ENCODE measurements at places on chromosomes 4 and X. TPM values are rescaled to one million over a fixed set of nuclear protein-coding genes. Genes with fewer than 3 reads are reported as not detected.
A peak's percentile ranks its signal among the peaks of the same experiment; 100 is the strongest.

UGT2A1 gene
- total RNA-seq: not detected

GRCh38 chr4:186104890-186105646 is 564 bp downstream of the FAM149A start:
- DNase-seq: no peak

GRCh38 chr4:54662901-54663585 is 5.3 kb downstream of the KIT start:
- no peak for DNase-seq

DNA sequence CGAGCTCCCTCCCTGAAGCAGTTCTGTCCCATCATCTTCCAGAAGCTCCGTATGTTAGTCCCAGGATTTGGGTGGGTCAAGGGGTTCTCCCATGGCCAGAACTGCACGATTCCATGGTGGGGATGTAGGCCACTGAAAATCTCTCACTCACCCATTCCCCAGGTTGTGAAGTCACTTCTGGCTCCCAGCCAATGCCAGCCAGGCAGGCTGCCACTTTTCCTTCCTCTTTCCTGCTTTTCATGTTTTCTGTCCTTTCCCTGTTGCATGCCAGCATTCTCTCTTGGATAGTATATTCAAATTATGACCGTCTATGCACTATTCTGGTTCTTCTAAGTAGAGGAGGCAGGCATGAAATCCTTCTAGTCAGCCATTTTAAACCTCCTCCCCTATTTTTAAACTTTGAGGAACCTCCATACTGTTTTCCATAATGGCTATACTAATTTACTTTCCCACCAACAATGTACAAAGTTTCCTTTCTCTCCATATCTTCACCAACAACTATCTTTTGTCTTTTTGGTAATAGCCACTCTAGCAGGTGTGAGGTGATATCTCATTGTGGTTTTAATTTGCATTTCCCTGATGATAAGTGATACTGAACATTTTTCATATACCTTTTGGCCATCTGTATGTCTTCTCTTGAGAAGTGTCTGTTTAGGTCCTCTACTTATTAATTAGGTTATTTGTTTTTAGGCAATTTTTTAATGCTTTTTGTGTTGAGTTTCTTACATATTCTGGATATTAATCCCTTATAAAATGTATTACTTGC is 182.1 kb upstream of the TET2 start:
- no peak for DNase-seq

GRCh38 chr4:4899202-4899925 is 39.9 kb downstream of the MSX1 start:
- no peak for DNase-seq

GRCh38 chrX:5672099-5672498 is 556.6 kb downstream of the NLGN4X start:
- DNase-seq: no peak

GRCh38 chr4:106334741-106335470 is 18.6 kb downstream of the AIMP1 start:
- no peak for DNase-seq

DNA sequence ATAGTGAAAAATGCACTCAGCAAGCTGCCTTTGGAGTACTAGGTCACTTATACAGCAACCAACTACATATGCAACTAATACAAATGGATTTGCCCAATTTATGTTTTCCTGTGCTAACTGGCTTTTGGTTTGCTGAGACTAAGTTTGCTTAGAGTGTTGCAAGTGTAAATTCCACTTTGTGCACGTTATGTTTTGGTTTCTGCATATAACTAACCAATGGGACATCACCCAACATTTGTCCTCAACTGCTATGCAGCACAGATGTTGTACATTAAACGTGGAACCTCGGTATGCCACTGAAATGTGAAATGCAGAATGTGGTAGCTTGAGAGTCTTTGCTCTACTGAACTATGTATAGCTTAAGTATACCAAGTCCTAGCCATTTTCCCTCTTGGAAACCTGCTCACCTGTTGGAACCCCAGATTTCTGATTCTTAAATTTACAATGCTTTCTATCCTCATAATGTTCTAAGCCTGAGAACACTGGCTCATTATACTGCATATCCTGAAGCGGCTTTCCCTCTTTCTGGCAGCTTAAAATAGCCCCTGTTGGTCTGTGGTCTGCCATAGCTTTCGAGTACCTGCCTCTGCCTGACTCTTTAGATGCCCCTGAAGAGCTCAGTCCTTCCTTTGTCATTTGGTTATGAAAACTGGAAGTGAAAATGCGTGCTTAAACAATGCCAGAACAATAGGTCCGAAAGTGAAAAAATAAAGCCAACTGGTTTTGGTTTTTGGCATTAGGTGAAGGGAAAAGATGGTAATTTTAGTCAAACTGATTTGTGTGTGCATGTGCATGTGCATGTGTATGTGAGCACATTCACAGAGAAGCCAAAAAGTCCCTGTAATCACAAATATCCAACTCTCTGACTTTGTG is 158.0 kb downstream of the SH2D1A start:
- DNase-seq: no peak

- DNase-seq: no peak
Observed at GRCh38 chrX:136034668-136035067, 49.4 kb downstream of the SLC9A6 start.

GRCh38 chrX:18722500-18723071 is 15.1 kb downstream of the PPEF1 start:
- DNase-seq: no peak

GRCh38 chr4:10416441-10416840 is 40.8 kb downstream of the ZNF518B start:
- no peak for DNase-seq

GRCh38 chrX:136847874-136848273 is 32.7 kb downstream of the RBMX start:
- no peak for DNase-seq

GRCh38 chr4:128282516-128282915 is 5.1 kb downstream of the PGRMC2 start:
- no peak for DNase-seq

GRCh38 chr4:27684610-27685011 is 824.0 kb downstream of the STIM2 start:
- DNase-seq: peak; percentile 71

- DNase-seq: no peak
Observed at GRCh38 chrX:18888281-18888680, 95.6 kb downstream of the PHKA2 start.

DNA sequence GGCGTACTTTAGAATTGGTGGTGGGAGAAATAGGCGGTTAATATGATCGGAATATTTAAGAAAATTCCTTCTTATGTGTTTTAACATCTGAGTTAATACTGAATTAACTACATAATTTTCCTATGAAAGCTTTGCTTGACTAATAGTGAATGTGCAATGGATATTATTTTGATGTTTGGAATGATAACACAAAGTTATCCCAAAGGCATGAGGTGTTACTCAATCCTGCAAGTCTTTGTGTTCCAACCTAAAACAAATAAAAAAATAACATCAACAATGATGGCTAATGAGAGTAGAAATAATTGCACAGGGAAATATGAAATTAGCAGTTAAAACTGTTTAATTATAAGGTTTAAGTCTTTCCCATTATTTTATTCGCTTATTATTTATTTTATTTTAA is 183.6 kb upstream of the ARSJ start:
- no peak for DNase-seq

DNA sequence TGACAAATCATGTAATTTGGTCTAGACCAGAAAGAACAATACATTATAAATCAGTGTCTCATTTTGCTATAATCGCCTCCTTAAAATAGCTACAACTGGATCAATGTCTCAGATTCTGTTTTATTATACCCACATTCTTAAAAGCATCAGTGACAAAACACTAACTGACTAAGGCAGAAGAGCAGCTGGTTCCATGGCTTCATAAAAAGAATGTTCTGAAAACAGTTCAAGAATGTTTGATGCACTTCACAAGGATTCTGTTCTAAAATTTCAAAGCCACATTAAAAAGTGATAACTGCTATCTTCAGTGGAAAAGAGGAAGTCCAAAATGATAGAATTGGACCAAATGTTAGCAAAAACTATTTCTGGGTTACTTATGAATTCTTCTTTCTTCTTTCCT is 69.8 kb downstream of the COL25A1 start:
- DNase-seq: no peak

DNA sequence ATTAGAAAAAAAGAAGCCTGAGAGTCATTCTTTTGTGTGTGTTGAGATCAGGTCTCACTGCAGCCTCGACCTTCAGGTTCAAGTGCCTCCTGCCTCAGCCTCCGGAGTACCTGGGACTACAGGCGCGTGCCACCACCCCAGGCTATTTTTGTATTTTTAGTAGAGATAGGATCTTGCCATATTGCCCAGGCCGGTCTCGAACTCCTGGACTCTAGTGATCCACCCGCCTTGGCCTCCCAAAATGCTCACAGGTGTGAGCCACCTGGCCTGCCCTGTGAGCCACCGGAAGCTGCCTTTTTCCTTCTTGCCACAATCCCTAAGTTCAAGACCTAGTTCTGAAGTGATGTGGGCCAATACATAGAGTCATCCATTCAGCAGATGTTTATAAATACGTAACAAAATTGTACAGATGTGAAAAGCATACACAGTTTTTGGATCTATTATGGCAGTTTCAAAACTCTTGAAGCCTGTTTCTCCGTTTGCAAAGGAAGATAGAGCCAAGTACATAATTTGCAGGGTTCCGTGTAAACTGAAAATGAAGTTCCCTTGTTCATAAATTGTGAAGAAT is 536 bp upstream of the CTSO start:
- DNase-seq: no peak

Data from ureter (tissue), 1 donor.